ENCODE measurements at places on chromosomes 6 and 20. TPM values are rescaled to one million over a fixed set of nuclear protein-coding genes. Genes with fewer than 3 reads are reported as not detected.

Gene AGPAT4
- 9.0 TPM for total RNA-seq

Gene ZNF165
- 0.13 TPM for total RNA-seq

Gene PCMTD2
- total RNA-seq = 46.7 TPM

Gene AAR2
- total RNA-seq = 25.8 TPM

Gene SEC23B
- total RNA-seq = 67.4 TPM

Gene VGLL2
- not detected for total RNA-seq

Gene EYS
- total RNA-seq = under 0.01 TPM

Gene TOMM6
- total RNA-seq = 36.9 TPM

Gene ALDH5A1
- total RNA-seq = 1.9 TPM

Gene ADTRP
- total RNA-seq = 9.0 TPM

Gene HLA-F
- 2.9 TPM for total RNA-seq

Gene ZC2HC1B
- not detected for total RNA-seq

Gene POU3F2
- not detected for total RNA-seq

Gene TCP11
- total RNA-seq = 0.07 TPM

Gene SIRPD
- total RNA-seq = not detected

Gene GATA5
- total RNA-seq = 0.13 TPM

Gene C20orf144
- total RNA-seq = not detected

Gene ARMH2
- not detected for total RNA-seq

Gene KCNQ5
- 7.8 TPM for total RNA-seq

Gene TPBG
- 138 TPM for total RNA-seq

Gene WFDC6
- not detected for total RNA-seq

Gene VSX1
- not detected for total RNA-seq

Gene SAMD3
- 9.3 TPM for total RNA-seq

Gene TRIM38
- 10.2 TPM for total RNA-seq

Gene NMBR
- total RNA-seq = 0.07 TPM

Gene DDO
- total RNA-seq = 3.6 TPM

Gene BHLHE23
- not detected for total RNA-seq

Gene C6orf47
- total RNA-seq = 23.3 TPM

Gene KDM1B
- 33.7 TPM for total RNA-seq

Gene PRIM2
- total RNA-seq = 17.3 TPM

Gene KCNK15
- 4.8 TPM for total RNA-seq

Gene COL19A1
- 2.6 TPM for total RNA-seq

Gene CCN6
- total RNA-seq = 0.10 TPM

Gene AIF1
- not detected for total RNA-seq

Gene LY6G6C
- total RNA-seq = not detected

Gene MYT1
- not detected for total RNA-seq

Gene AMD1
- total RNA-seq = 39.8 TPM

Gene SLX4IP
- total RNA-seq = 3.6 TPM

Gene LY6G6D
- total RNA-seq = not detected

Gene CCM2L
- not detected for total RNA-seq

Gene ULBP2
- 14.9 TPM for total RNA-seq

Gene SPATS1
- total RNA-seq = not detected

Gene TBXT
- total RNA-seq = not detected

Gene NRSN1
- total RNA-seq = not detected

Gene IL20RA
- 0.20 TPM for total RNA-seq

Gene SAPCD1
- 0.79 TPM for total RNA-seq

Gene FAXC
- 0.59 TPM for total RNA-seq

Gene PTCHD4
- 4.4 TPM for total RNA-seq

Gene SNTA1
- 31.1 TPM for total RNA-seq

Gene STX11
- total RNA-seq = 0.85 TPM

Gene FAM83B
- total RNA-seq = 0.03 TPM

Gene TGM3
- not detected for total RNA-seq

Gene CPXM1
- total RNA-seq = 0.33 TPM

Gene TAAR2
- total RNA-seq = not detected

Gene GJA1
- total RNA-seq = 563 TPM

Gene OR12D3
- total RNA-seq = not detected

Gene VPS52
- total RNA-seq = 44.2 TPM

Gene SLC16A10
- not detected for total RNA-seq

Gene CEP57L1
- 20.9 TPM for total RNA-seq
